Epithelial cell of umbilical artery (primary cell): ENCODE measurements at places on chromosomes 3 and 15. TPM values are rescaled to one million over a fixed set of nuclear protein-coding genes. Genes with fewer than 3 reads are reported as not detected.

GNAT1 gene
- not detected in 2 replicates for total RNA-seq

SLC25A38 gene
- 16.7 and 16.9 TPM in 2 replicates for total RNA-seq

OR5H14 gene
- total RNA-seq: not detected in 2 replicates

TMEM207 gene
- not detected in 2 replicates for total RNA-seq

PPARG gene
- total RNA-seq: 0.32 and 0.76 TPM in 2 replicates

NLGN1 gene
- total RNA-seq: 11.7 and 25.5 TPM in 2 replicates

GCSAM gene
- not detected in 2 replicates for total RNA-seq

ADCY5 gene
- under 0.01 TPM in 1 of 2 replicates, not detected in the other for total RNA-seq

BOC gene
- total RNA-seq: 0.15 and 0.32 TPM in 2 replicates

SCG3 gene
- not detected in 2 replicates for total RNA-seq

NDN gene
- total RNA-seq: 38.0 and 55.3 TPM in 2 replicates

HTR3E gene
- not detected in 2 replicates for total RNA-seq

DUOXA1 gene
- not detected in 2 replicates for total RNA-seq

LZTFL1 gene
- 12.7 and 14.9 TPM in 2 replicates for total RNA-seq

IRAK2 gene
- total RNA-seq: 30.5 and 34.1 TPM in 2 replicates

ATP13A5 gene
- not detected in 2 replicates for total RNA-seq

PATL2 gene
- under 0.01 and 0.76 TPM in 2 replicates for total RNA-seq

DGKG gene
- total RNA-seq: not detected in 2 replicates

XCR1 gene
- total RNA-seq: not detected in 2 replicates

LXN gene
- 91.6 and 126 TPM in 2 replicates for total RNA-seq

SUSD5 gene
- total RNA-seq: 5.2 and 9.1 TPM in 2 replicates

CAND2 gene
- 5.2 and 5.5 TPM in 2 replicates for total RNA-seq

SEMA7A gene
- total RNA-seq: 3.0 and 3.2 TPM in 2 replicates

OSTN gene
- under 0.01 and 0.15 TPM in 2 replicates for total RNA-seq

LPP gene
- total RNA-seq: 29.6 and 47.7 TPM in 2 replicates

PSTPIP1 gene
- not detected in 2 replicates for total RNA-seq

MGLL gene
- total RNA-seq: 37.7 and 41.6 TPM in 2 replicates

SYNPR gene
- not detected in 2 replicates for total RNA-seq

USP13 gene
- total RNA-seq: 7.1 and 7.8 TPM in 2 replicates

CFAP20DC gene
- 1.7 and 1.9 TPM in 2 replicates for total RNA-seq

SI gene
- not detected in 2 replicates for total RNA-seq

INSYN1 gene
- not detected in 2 replicates for total RNA-seq

KBTBD12 gene
- total RNA-seq: not detected in 2 replicates

PLSCR4 gene
- total RNA-seq: 27.9 and 56.8 TPM in 2 replicates

DOCK3 gene
- total RNA-seq: under 0.01 TPM in 2 replicates

DNASE1L3 gene
- total RNA-seq: under 0.01 TPM in 1 of 2 replicates, not detected in the other

EFCC1 gene
- total RNA-seq: 0.32 TPM in 1 of 2 replicates, not detected in the other

PEX5L gene
- under 0.01 TPM in 2 replicates for total RNA-seq

SENP8 gene
- total RNA-seq: 0.97 and 2.0 TPM in 2 replicates

IL17RE gene
- 0.32 TPM in 1 of 2 replicates, not detected in the other for total RNA-seq

RAB43 gene
- 16.9 and 20.5 TPM in 2 replicates for total RNA-seq

REC114 gene
- not detected in 2 replicates for total RNA-seq

MFN1 gene
- total RNA-seq: 52.1 and 55.5 TPM in 2 replicates

LRRC2 gene
- 0.15 TPM in 1 of 2 replicates, not detected in the other for total RNA-seq

SPSB4 gene
- total RNA-seq: under 0.01 and 0.15 TPM in 2 replicates

LRRC34 gene
- total RNA-seq: 0.97 and 5.0 TPM in 2 replicates

ADAMTSL3 gene
- not detected in 2 replicates for total RNA-seq

CATSPER2 gene
- total RNA-seq: 0.76 and 1.6 TPM in 2 replicates

POLQ gene
- total RNA-seq: 6.2 and 8.4 TPM in 2 replicates

UBAP1L gene
- 0.65 and 1.1 TPM in 2 replicates for total RNA-seq

TM4SF1 gene
- total RNA-seq: 1,177 and 1,280 TPM in 2 replicates

NR2C2 gene
- 16.2 and 22.9 TPM in 2 replicates for total RNA-seq

ACAP2 gene
- 41.6 and 51.4 TPM in 2 replicates for total RNA-seq

CKMT1B gene
- total RNA-seq: not detected in 2 replicates

PLCB2 gene
- total RNA-seq: 3.9 and 7.8 TPM in 2 replicates

EFCAB12 gene
- not detected in 2 replicates for total RNA-seq

ZNF80 gene
- not detected in 2 replicates for total RNA-seq

UROC1 gene
- total RNA-seq: not detected in 2 replicates
